ENCODE measurements at places on chromosomes 7 and 10.

DNA sequence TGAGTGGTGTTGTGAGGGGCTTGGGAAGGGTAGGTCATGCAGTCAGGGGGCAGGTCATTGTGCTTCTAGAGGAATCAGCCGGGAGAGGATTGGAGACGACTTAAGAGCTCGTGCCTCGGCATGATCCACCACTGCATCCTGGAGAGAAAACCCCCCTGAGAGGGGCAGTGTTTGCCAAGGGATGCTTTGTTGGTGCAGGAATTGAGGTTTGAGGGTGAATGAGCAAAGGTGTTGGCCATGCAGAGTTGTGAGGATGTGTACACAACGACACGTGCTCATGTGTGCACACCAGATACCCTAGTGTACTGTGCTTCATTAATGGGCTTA is 85.6 kb upstream of the ANLN start:
- no peak for DNase-seq

- no peak for DNase-seq
These were observed 35.8 kb downstream of the ZFAND2A start for GRCh38 chr7:1124164-1124563.

DNA sequence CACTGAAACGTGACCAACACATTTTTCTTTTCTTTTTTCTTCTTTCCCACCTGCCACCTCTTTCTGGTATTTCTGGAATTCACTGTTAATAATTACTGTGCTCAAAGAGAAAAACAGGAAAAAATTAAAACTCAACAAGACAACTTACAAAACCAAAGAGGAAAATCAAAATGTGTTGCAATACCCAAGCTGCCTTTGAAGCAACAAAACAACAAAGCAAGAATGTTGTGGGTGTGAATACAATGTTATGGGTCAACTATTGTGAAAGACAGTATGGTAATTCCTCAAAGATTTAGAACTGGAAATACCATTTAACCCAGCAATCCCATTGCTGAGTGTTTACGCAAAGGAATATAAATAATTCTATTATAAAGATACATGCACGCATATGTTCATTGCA is 415.1 kb downstream of the GFRA1 start:
- DNase-seq: no peak

DNA sequence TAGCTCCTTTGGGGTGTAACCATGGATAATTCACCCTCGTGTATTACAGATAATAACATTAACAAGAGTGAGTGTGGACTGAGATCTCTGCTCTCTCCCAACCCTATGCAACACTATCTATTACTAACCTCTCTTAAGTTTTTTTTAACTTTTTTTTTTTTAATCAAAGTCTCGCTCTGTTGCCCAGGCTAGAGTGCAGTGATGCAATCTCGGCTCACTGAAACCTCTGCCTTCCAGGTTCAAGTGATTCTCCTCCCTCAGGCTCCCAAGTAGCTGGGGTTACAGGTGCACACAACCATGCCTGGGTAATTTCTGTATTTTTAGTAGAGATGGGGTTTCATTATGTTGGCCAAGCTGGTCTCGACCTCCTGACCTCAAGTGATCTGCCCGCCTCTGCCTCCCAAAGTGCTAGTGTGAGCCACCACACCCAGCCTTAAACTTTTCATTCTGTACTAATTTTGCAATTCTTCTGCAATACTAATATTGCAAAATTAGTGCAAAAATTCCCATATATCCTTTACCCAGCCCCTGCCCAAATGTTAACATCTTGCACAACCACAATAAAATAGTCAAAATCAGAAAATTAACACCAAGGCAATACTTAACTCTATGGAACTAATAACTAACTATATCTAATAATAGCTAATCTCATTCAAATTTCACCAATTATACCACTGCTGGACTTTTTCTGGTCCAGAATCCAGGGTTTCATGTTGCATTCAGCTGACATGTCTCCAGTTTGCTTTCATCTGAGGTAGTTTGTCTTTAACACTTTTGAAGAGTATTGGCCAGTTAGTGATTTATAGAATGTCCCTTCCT is 66.5 kb upstream of the TCF7L2 start:
- no peak for DNase-seq

DNA sequence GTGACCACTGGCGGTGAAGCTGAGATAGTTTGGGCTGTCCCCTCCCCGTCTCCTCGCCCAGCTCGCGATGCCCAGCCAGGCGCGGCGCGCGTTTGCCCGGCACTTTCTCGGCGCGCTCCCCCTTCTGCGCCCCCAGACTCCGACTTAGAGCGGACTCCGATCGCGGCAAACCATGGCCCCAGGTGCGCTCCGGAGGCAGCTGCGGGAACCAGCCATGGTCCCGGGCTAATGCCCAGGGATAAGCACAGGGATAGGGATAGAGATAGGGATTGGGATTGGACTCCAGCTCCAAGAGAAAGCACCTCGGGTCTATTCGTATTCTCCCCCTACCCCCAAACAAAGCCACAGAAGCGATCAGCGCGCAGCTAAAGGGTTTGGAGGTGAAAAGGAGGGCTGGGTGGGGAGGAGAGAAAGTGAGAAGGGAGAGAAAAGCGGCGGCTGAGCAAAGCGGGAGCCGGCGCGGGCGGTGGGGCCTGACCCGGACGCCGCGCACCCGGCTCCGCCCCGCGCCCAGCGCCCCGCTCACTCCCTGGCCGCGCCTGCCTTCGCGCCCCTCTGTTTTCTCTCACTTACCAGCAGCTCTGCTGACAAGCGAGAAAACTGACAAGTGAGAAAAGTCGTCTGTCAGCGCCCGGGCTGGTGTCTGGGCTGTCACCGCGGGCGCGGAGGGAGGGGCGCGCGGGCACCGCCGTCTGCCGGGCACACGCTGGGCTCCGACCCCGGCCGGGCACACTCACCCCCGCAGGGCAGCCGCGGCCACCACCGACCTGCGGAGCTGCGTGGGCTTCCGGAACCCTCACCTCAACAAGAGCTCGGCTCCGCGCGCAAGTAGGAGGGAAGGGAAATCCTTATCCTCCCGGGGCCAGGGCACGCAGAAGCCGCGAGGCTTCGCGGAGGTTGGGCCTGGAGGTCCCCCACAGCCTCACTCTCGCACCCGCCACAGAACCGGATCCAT is at the start of gene PDE1C:
TSS of gene PDE1C (minus strand) at position 2 of the 955 bp plus-strand sequence.
- no peak for DNase-seq

GRCh38 chr10:119225083-119225658 is 17.8 kb downstream of the GRK5 start:
- DNase-seq: no peak
